Hematopoietic multipotent progenitor cell treated with erythropoietin and hydrocortisone succinate and interleukin-3 and kit ligand, for 6 days (in vitro differentiated cells): ENCODE measurements at places on chromosomes 4 and X.

- DNase-seq: no peak
Observed at GRCh38 chr4:183637461-183637860, 21.5 kb downstream of the RWDD4 start.

- DNase-seq: no peak
Observed at GRCh38 chr4:38889143-38889542, 21.5 kb downstream of the FAM114A1 start.

DNA sequence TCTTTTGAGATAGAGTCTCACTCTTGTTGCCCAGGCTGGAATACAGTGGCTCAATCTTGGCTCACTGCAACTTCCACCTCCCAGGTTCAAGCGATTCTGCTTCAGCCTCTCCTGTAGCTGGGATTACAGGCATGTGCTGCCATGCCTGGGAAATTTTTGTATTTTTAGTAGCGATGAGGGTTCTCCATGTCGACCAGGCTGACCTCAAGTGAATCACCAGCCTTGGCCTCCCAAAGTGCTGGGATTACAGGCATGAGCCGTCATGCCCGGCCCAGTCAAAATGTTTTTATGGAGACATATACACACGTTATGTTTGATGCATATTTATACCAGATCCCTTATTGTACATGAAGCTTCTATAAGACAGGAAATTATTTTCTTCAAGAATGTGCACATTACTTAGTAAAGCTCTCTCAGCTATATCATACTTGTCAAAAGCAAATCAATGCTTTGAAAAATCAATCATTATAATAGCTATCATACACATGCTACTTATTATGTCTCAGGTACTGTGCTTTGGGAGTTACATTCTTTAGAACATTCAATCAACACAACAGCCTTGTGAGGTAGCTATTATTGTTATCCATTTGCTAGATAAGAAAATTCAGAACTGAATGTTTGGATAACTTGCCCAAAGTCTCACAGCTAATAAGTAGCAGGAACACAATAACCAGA lies 269.2 kb downstream of the FSTL5 start:
- no peak for DNase-seq

DNA sequence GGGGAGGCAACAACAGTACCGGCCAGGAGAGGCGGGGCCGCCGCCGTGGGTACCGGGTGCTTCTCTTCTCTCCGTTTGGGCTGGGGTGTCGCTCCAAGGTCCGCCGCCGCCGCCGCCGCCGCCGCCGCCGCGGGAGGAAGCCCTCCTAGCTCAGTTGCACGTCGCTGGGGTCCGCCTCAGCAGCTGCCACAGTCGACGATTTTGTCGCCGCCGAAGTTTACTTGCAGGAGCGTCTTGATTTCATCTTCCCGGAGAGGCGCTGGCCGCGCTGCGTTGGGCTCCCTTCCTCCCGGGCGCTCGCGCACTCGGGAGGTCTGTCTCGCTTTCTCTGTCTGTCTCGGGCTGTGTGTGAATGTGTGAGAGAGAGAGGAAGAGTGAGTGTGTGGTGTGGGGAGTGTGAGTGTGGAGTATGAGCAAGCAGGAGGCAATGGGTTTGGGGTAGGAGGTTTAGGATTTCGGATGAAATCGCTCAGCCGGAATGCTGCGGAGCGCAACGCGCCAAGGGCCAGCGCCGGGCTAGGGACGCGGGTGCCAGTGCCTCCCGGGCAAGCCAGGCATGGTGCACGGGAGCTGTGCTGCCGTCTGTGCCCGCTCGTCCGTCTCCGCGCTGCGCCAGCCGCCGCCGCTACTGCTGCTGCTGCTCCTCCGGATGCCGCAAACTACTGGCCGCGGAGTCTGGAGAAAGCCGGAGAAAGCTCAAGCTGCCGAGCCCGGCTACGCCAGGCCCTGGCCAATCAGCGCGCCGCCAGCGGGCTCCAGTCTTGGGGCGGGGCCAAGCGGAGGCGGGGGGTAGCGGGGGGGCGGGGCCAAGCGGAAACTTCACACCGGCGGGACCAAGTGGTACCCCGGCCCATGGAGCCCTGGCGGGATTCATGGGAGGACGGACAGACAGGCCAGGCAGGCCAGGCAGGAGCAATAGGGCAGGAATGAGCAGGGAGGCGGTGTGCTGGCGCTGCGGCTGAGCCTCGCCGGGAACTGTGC lies at the start of gene PCDH19:
PCDH19 (minus strand) TSS at position 664 of the 981 bp plus-strand sequence. CDS start 1,676 bp downstream, outside the sequence.
- peak; percentile 13 for DNase-seq

DNA sequence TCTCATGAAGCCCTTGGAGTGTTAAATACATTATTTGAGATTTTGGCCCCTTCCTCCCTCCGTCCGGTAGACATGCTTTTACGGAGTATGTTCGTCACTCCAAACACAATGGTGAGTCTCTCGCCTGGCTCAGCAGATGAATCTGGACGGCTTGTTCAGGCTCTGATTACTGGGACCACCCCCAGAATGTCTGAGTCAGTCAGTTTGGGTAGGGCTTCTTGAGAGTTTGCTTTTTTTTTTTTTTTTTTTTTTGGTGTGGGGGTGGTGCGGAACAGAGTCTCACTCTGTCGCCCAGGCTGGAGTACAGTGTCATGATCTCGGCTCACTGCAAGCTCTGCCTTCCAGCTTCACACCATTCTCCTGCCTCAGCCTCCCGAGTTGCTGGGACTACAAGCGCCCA lies 62.4 kb upstream of the MSANTD1 start:
- DNase-seq: no peak

DNA sequence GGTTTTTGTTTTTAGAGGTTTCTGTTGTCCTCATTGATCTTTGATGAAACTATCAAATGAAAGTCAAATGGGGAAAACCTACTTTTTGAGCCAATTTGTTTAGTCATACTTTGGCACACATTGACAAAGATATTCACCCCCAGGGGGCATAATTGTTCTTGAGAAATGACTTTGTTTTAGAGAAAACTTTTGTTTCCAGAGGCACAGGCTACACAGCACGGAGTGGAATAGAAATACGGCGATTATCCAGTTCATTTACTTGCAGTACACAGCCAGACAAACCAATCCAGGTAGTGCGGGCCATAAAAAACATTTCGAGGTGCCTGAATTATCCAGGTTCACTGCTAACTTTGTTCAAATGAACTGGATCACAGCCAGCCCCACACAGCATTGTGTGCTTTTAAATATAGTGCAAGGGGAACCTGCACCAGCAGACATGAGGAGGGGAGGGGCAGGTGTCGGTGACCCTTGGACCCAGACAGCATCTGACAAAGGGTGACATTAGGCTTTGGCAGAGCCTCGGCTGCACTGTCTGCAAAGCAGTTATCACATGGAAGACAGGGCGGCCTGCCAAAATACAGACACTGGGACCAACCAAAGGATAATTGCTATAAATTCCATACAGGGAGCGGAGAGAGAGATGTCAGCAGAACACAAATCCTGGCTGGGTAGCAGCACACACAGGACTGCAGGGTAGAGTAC lies 179.6 kb upstream of the NOCT start:
- DNase-seq: peak; percentile 29

GRCh38 chrX:40142417-40142816 lies 44.7 kb upstream of the BCOR start:
- DNase-seq: no peak

DNA sequence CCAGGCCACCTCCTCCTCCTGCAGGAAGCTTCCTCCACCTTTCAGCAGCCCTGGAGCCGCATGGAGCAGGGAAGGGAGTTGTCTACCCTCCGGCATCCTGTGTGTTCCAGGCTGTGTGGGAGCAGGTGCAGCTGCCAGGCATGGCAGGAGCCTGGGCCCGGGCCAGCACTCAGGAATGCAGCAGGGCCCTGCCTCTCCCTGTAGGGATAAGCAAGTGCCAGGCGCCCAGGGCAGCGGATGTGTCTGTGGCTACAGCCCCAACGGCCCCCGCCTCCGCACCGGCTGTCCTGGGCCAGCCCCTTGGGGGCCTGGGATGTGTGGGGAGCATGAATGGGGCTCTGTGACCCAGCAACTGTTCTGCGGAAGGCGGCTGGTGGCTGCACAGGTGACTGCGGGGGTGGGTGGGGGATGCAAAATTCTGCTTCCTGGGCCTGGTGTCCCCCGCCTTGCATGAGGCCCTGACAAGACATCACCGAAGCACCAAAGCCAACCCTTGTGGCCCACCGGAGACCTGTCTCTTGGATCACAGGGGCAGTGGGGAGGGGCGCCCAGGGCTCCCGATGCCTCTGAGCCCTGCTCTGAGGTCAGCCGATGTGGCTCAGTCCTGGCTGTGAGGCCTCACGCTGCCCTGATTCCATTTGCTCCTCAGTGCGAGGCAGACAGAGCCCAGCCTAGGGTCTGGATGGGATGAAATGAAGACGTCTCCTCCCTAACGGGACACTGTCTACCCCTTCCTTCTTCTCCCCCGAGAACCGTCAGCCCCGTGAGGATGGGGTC lies 1.4 kb upstream of the DOK7 start:
- no peak for DNase-seq

DNA sequence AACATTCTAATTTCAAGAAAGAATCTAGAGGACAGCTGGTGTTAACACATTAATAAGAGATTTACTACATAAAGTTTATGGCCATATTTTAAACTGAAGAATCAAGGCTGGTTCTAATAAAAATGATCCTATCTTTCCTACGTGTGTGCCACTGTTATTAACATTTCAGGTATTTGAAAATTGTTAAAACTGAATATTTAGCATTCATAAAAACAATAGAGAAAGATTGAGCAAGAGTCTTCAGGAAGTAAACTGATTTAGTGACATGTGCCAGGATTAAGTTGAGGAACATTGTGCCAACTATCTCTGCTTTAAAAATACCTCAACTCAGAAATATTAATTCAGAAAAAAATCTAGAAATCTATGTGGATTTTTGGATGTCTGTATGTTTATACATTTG lies 810.1 kb downstream of the FAT4 start:
- no peak for DNase-seq

- no peak for DNase-seq
Observed at GRCh38 chrX:1485033-1485432, 32.3 kb upstream of the ASMTL start.

DNA sequence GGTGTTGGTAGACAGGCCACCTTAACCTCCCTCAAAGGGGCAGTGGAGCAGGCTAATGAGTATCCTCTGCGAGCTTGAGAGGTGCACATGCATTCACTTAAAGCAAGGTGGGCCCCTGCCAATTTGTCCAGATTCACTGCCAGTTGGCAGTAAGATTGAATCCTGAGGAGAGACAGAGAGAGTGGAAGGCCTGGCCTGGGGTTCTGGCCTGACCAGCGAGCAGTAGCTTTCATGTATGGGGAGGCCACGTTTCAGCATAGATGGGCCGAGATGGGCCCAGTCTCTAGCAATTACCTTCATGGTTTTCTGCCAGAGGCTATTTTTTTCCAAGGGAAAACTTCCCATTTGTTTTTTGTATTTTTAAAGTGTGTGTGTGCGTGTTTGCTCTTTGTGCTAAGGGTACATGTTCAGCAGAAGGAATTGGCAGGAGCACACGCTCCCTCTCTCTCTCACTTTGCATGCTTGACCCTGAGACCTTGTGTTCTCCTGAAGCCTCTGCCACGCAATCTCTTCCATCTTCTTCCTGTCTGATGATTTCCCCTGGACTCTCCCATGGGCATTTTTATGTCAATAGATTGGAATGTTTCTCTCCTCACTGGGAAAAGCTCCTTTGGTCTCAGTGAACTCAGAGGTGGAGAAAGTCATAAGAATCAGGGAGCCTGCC lies 215.8 kb upstream of the SFRP2 start:
- DNase-seq: no peak

- peak; percentile 26 for DNase-seq
Observed at GRCh38 chr4:101596781-101597552, 193.6 kb upstream of the BANK1 start.

- no peak for DNase-seq
Observed at GRCh38 chr4:151624626-151625565, 135.9 kb downstream of the GATB start.

DNA sequence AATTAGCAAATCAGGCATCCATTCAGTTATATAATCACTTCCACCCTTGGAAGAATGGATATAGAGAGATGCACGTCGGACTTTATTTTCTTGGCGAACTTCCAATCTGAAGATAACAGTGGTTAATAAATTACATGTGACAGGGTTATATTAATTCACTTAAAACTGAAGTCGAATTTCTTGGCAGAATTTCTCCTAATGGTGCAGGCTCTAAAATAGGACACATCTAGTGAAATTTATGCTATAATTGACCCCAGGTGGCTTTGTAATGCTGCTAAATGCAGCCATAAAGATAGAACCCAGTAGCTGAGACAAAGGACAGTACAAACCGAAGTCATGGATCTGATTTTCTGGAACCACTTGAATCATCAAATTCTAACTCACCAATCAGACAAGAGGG lies 20.8 kb upstream of the SLC10A4 start:
- DNase-seq: no peak

- peak; percentile 55 for DNase-seq
Observed at GRCh38 chr4:122602277-122603142, 18.4 kb downstream of the IL21 start.

GRCh38 chrX:5876984-5877596 lies 351.6 kb downstream of the NLGN4X start:
- DNase-seq: peak; percentile 30

DNA sequence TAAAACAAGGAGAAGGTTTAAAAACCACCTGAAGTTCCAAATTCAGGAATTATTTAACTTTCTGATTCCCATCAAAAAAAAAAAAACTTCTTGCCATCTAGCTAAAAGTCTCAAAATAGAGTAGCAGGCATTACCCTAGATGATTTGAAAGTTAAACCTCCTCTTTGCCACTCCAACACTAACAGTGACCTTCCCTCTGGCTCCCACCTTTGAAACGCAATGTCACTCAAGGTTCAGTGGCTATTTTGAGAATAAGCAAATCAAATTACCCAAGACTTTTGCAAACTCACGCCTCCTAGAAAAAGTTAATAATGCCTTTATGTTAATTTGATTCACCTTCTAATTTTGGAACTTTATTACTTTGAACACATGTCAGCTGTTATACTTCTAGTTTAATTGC lies 103.2 kb downstream of the ARHGAP6 start:
- DNase-seq: no peak

DNA sequence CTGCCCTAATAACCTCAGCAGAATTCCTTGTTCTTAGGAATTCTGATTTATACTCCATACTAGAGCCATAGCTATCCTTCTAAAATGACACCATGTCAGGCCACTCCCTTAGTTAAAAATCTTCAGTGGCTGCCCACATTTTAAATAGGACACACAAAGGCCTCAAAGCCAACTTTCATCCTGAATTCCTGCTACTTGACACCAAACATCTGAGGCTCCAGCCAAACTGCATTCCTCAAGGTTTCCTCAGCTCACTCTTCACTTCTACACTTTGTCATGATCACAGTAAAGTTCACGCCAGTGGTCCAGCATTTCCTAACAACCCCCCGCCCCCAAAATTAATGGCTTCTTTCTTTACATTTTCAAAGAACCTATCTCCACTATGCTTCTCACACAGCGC lies 124.3 kb downstream of the ADGRA3 start:
- no peak for DNase-seq

- no peak for DNase-seq
Observed at GRCh38 chrX:46130247-46130646, 415.0 kb downstream of the ZNF674 start.
